Fibroblast of skin of scalp (primary cell): ENCODE measurements at places on chromosomes 12 and 14.

GRCh38 chr12:47892819-47893218, 12.0 kb downstream of the VDR start:
- DNase-seq = no peak

DNA sequence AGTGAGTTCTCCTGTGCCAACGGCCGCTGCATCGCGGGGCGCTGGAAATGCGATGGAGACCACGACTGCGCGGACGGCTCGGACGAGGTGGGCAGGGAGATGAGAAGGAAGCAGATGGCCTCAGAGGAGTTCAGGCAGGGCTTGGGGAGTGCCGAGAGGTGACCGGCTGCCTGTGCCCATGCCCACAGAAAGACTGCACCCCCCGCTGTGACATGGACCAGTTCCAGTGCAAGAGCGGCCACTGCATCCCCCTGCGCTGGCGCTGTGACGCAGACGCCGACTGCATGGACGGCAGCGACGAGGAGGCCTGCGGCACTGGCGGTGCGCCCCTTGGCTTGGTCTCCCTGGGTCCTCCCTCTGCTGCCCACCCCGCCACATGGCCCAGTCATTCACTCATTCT, 13.4 kb upstream of the NXPH4 start:
- DNase-seq = no peak

DNA sequence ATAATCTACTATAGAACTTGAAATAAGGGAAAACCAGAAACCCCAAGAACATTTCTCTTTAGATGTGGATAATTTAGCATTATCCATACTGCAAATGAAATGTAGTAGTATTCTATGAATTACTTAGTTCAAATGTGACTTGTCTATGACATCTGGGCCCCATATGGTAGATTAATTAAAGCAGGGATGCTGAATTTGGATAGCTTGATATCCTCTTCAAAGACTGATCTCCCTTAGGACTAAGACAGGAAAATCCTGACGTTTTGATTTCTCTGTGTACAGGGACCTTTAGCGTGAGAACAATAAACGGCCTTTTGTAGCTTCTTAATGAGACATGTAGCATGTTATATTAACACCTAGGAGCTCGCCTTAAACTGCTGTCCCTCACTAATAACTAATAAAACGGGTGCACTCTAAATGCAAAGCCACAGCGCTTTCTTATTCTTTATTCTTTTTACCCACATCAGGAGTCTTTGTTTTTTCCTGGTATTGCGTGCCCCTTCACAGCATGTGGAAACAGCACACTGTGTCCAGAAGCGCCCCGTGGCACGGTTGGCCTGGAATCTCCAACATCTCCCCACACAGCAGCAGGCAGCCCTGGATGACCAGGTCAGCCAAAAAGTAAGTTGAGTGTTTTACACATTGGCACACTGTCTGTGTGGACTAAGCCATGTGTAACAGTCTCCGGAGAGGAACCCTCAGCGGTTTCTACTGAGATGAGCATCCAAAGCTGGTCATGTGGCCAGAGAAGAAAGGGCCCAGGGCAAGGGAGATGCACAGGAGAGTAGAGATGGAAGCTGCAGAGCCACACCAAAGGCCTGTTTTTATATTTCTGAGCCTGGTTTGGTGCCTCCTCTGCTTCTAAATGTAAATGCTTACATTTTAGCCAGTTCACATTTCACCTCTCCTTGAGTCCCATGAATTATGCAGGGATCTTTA, 93.1 kb downstream of the SRGAP1 start:
- DNase-seq = no peak

- DNase-seq = no peak
These were observed 6.8 kb downstream of the LMNTD1 start for GRCh38 chr12:25546318-25546717.

DNA sequence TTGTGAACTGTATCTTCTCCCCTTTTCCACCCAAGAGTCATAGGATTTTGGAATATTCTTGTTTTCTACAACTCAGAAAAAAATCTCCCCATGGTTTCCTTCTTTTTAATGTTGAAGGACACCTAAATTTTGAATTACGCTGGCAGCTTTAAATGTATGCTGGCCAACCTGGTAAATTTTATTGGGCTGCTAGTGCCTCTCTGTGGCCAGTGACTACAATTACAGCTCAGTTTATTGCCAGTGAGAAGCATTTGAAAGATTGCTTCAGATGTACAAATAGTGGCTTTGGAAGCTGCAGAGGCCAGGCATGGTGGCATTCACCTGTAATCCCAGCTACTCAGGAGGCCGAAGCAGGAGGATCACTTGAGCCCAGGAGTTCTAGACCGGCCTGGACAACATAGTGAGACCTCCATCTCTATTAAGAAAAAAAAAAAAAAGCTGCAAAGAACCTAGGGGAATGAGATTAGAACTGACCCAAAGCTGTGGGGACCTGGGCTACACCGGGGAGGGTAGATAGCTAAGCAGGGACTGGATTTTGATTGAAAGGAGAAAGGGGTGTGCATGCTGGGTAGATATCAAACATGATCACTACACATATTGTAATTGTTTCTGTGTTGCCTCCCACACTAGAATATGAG, 7.6 kb upstream of the RAB21 start:
- DNase-seq = peak; percentile 69

- DNase-seq = no peak
These were observed 3.7 kb downstream of the HOXC10 start for GRCh38 chr12:53988541-53989226.

DNA sequence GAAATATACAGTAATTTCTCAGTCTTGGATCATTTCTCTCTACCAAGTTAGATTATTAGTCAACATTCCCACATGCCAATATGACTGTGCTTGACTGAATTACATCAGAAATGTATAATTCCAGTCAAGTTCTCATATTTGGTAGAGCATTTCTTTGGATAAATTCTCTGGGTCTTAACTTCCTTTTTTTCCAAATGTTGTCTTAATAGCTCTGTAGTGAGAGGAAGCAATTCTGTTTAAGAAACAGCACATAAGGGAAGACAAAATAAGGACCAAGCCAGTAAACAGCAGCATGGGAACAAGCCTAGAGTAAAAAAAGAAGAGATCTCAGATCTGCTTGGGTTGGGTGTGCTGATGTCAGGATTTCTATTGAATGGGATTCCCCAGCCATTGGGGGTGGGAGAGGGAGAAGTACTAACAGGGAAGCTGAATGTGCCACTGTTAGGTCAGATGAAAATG, 14.2 kb upstream of the DYRK2 start:
- DNase-seq = peak; percentile 38

- DNase-seq = no peak
These were observed 48.7 kb upstream of the NAV3 start for GRCh38 chr12:77782034-77782433.
